MCF 10A (cell line): ENCODE measurements at places on chromosomes 1 and 21. TPM values are rescaled to one million over a fixed set of nuclear protein-coding genes. Genes with fewer than 3 reads are reported as not detected.

- no peak for DNase-seq
These were observed 27.1 kb upstream of the HAO2 start for GRCh38 chr1:119341372-119341947.

GRCh38 chr1:206925106-206925736 lies 3.5 kb upstream of the FCMR start:
- DNase-seq: no peak

DNA sequence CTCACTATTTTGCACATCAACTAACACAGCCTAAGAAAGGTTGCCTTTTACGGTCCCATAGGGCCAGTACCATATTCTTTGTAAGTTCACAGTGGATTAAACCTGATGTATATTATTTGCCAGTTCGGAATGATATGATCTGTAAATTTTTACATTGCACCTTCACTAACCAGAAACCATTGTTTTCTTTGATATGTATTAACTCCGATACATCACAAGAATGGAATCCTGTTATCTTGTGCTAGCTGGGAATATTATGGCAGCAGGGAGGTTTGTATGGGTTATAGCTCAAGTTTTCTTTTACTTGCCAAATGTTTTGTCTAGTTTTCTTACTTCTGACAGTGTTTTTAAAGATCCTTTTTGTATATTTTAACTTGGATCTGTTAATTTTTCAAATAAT lies 51.4 kb upstream of the S1PR1 start:
- no peak for DNase-seq

GRCh38 chr1:90924982-90925381 lies 96.9 kb downstream of the ZNF644 start:
- DNase-seq: no peak

TNFAIP8L2 gene
- not detected in 2 replicates for total RNA-seq

FCGR3B gene
- total RNA-seq: not detected in 2 replicates
